ENCODE measurements at places on chromosomes 6 and 20.

DNA sequence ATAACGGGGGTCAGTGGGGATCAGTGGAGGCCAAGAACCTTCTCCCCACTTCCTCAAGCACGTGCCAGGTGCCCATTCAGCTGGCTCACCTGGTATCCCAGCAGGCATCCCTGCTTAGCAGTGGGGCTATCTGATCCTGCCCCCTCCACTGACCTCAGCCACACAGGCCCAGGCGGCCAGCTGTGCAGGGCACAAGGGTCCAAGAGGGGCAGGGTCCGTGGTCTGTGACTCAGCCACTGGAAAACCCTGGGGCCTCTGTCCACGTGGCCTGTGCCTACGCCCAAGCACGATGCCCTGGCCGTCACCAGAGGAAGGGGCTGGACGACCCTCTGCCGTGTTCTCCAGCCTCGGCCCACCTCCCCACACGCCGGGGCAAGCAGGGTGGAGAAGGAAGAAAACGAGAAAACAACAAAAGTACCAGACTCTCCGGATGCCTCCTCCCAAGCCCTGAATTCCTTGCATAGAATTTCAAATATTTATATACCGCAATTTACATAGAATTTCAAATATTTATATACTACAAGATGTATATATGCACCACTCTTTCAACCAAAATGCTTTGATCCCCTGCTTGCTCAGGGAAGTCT lies 12.1 kb downstream of the PXDC1 start:
- no peak for DNase-seq

DNA sequence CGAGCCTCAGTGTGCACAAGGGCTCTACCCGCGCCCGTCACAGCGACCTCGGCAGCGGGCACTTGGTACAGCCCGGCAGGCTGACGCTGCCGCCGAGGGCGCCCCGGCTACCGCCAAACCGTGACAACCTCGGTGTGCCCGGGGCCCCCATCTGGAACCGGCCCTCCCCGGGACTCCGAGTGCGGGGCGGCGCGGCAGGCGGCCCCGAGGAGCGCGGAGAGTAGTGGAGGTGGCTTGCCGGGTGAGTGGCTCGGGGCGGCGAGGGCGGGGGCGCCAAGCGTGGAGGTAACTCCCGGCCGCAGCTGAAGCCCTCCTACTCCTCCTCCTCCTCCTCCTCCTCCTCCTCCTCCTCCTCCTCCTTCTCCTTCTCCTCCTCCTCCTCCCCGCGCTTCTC lies at the start of gene ISM1:
Gene ISM1 (plus strand): TSS at position 371 of the 394 bp plus-strand sequence. CDS start 503 bp downstream, outside the sequence.
- peak; percentile 56 for DNase-seq

GRCh38 chr6:8337147-8337546 lies 98.2 kb downstream of the SLC35B3 start:
- DNase-seq: no peak

GRCh38 chr6:158894193-158894592 lies 75.0 kb upstream of the EZR start:
- no peak for DNase-seq

GRCh38 chr20:14033310-14033709 lies 38.0 kb downstream of the MACROD2 start:
- no peak for DNase-seq

- DNase-seq: no peak
Observed at GRCh38 chr6:79127660-79128059, 49.6 kb upstream of the PHIP start.

- no peak for DNase-seq
Observed at GRCh38 chr6:71886184-71887005, at the start of gene RIMS1. Gene RIMS1, plus strand, starts transcription at chr6:71886550. Its CDS starts 474 bp downstream, at chr6:71887024.

DNA sequence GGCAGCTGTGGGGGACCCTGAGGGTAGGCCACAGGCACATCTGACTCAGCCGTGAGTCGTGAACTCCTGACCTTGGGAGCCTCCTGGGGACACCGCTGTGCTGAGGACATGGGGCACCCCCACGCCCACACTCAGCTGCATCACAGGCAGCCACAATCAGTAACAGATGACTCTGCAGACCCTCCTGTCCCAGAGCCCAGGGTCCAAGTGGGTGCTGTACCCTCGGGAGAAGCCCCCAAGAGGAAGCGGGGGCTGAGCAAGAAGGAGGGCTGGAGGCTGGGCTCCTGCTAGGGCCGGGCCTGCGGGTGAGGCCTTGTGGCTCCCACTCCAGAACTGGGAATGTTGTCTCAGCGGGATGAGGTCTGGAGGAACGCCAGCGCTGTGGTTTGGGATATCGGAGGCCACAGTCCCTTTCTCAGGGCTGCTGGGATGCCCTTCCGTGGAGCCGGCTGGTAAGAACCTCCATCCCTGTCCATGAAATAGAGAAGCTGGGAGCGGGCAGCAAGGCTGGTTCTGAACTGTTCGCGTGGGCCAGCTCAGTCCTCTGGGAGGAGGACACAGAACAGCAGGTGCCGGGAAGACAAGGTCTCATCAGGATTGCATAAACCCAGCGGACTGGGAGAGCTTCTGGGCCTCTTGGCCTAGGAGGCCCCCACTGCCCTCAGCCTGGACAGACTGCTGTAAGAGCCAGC lies 3.1 kb upstream of the LAMA5 start:
- DNase-seq: peak; percentile 39

GRCh38 chr20:38159957-38160756 lies 4.9 kb downstream of the TGM2 start:
- DNase-seq: no peak

GRCh38 chr20:7994809-7995208 lies 24.8 kb downstream of the TMX4 start:
- DNase-seq: no peak

DNA sequence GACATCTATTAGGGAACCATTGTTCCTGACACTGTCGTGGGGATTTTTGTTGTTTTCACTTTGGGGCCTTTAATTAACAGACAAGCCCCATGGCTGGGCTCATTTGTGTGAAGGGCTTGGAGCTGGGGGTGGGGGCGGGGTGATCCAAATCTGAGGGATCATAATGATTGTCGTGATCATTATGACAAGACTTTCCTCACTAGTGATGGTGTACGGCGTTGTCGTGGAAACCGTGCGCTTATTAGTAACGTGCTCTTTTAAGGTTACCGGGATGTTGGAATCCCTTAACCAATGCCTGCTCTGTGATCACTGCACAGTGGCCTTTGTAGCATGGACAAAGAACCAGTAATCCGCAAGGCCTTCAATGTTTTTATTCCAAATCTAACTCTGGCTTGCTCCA lies 18.6 kb downstream of the PDYN start:
- DNase-seq: no peak

GRCh38 chr20:38266426-38266825 lies 5.9 kb upstream of the KIAA1755 start:
- DNase-seq: no peak

GRCh38 chr20:24734139-24734538 lies 214.9 kb upstream of the CST7 start:
- DNase-seq: no peak

GRCh38 chr6:16150098-16150497 lies 21.2 kb downstream of the MYLIP start:
- no peak for DNase-seq

DNA sequence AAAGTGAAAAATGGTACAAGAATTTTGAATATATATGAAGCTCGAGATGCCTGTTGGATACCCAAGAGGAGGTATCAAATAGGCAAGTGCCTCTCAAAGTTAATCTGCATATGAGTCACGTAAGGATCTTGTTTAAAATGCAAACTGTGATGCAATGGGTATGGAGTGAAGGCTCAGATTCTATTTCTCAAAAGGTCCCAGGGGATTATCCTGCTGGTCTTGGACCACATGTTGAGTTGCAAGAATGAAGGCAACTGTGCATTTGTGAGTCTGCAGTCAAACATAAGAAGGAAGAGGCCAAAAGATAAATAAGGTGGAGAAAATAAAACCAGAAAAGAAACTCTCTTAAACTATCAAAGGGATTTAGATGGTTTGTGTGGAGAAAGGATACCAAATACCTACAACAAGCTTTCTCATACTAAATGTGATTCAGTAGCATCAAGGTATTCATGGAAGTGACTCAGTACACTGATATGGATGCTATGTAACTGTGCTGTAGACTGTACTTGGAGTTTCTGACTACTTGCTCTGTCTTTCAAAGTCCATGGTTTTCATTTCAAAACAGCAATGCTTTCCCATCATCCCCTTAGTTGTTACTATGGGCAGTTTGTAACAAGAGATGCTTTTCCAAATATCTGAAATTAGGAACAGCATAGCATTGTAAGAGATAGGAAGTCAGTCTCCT lies 106.3 kb downstream of the GFRAL start:
- no peak for DNase-seq

GRCh38 chr6:145349950-145350510 lies 385.3 kb downstream of the EPM2A start:
- no peak for DNase-seq

GRCh38 chr6:39614393-39614950 lies 110.7 kb downstream of the KIF6 start:
- DNase-seq: no peak

DNA sequence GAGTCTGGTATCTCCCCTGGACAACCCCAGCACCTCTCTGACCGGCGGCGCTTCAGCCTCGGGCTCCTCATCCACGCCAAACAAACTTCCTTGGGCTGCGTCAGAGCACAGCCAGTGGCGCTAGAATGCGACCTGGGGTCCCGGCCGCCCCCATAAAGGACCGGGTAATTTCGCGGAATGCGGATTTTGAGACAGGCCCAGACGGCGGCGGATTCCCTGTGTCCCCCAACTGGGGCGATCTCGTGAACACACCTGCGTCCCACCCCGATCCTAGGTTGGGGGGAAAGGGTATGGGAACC lies 1.6 kb downstream of the FOXP4 start:
- DNase-seq: no peak

GRCh38 chr6:90483116-90483839 lies 103.6 kb downstream of the MAP3K7 start:
- DNase-seq: no peak

DNA sequence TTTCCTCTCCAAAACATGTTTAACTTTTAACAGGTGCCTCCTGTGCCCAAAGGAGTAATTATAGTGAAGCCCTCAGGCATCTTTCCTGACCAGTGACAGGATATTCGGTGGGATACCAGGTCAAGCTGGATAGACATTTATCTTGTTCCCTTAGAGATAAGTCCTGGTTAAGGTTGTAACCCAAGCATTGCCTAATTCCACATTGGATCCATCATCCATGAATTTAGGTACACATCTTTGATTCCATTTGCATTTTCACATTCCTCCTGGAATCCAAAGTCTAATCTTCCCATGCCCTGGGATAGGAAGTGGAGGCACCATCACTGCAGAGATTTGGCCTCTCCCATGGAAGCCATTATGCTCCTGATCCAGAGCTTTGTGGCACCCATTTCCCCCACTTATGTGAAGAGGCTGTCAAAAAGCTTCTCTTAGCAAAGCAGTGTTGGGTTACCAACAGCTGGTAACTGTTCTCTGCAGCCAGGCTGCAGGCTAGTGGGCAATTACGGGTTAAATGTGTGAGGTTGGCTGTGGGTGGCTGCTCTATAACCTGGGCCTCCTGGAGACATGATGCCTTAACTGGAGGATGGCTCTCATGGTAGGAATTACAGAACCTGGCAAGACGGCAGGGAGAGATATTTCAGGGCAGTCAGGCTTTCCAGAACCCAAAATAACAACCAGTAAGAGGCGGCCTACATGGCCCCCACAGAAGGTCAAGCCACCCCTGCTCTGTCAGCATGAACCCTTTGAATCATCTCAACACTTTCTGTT lies 96.9 kb upstream of the VGLL2 start:
- no peak for DNase-seq

DNA sequence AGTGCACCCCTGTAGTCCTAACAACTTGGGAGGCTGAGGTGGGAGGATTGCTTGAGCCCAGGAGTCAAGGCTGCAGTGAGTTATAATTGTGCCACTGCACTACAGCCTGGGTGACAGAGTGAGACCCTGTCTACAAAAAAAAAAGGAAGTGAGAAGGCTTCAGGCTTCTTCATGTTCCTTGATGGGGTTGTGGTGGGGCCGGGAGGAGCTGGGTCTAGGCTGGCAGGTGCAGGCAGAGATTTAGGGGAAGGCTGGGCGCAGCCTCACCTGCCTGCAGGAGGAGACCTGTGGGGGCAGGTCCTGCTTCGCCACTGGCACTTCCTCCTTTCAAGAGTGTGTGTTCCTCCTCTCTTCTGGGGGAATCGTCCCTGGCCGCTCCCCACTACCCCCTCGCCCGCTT lies 63.9 kb downstream of the CHMP4B start:
- DNase-seq: no peak

DNA sequence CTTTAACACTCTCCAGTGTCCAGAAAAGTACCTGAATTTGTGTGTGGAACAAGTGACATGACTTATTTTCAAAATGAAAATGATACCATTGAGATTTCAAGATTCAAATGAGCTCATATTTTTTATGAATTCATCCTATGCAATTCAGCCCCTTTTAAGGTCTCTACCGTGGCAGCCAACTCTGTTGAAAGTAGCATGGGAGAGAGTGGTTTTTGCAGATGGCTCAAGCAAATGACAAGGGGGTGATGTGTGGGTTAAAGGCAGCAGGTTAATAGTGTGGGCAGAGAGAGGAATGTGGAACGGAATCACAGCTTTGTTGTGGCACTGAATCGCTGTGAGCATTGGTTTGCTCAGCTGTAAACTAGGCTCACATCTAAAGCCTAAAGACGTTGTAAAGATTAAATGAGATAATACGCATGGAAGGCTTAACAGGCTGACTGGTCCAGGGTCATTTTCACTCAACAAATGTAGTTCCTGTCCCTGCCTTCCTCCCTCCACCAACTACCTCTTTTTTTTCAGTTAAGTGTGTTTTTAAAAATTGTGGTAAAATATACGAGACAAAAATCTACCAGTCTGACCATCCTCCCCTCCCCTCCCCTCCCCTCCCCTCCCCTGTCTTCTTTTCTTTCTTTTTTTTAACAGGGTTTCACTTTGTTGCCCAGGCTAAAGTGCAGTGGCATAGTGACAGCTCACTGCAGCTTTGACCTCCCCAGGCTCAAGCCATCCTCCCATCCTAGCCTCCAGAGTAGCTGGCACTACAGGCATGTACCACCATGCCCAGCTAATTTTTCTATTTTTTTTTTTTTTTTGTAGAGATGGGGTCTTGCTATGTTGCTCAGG lies 114.7 kb upstream of the ZNF217 start:
- peak; percentile 54 for DNase-seq

GRCh38 chr6:155684416-155685196 lies 229.0 kb upstream of the NOX3 start:
- DNase-seq: no peak

- no peak for DNase-seq
Observed at GRCh38 chr20:24700166-24700860, 230.9 kb downstream of the SYNDIG1 start.

All from activated naive CD4-positive, alpha-beta T cell treated with anti-CD3 and anti-CD28 coated beads, Interleukin-2, amount 50 U/mL, for 16 hours (primary cell).